ENCODE measurements at places on chromosomes 12 and 14.

DNA sequence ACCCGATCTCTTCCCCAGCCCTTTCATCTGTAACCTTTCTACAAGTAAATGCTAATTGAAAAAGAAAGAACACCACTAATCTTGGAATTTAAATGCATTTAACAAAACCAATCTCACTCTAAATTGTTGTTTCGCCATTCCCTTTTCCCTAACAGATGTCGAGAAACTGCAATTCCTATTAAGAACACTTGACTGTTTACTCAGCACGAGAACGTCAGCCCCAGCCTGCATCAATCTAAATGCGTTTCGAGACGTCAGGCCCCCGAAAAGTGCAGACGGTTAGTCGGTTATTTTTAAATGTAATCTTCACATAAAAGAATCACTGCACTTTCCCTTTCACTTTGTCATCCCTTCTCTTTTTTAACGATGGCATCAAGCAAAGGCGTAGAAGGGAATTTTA lies 837.6 kb downstream of the VRK1 start:
- DNase-seq: no peak

DNA sequence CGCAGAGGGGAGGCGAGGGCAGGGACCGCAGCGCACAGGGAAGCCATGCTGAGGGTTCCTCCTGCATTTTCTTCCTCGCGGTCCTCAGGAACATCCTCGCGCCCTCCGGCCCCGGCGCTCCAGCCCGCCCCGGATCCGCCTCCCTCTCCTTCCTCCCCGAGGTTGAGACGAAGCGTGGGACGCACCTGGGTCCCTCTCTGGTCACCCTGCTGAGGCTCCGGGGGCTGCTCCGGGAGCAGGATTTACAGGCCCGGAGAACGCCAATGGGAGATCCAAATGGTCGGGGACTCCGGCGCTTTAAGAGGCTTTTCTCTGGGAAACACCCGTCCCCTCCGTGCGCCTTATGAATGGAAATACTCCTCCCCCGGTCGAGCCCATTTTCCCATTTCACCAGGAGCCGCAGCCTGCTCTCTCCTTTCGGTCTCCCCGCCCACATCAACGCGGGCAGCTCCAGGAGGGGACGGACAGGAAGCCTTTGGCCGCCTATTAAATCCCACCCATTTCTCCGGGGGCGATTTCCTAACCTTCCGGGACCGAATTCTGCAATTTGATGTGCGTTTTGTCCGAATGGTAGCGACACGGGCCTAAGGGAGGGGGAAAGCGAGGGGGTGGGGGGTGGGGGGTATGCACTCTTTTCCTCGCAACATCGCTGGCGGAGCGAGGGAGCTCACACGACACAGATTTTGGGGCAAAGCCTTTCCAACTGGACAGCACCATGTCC lies at the start of gene UNC79:
UNC79 (plus strand) TSS at position 625 of the 721 bp plus-strand sequence; CDS start at position 716, 91 bp downstream.
- peak; percentile 89 for DNase-seq

DNA sequence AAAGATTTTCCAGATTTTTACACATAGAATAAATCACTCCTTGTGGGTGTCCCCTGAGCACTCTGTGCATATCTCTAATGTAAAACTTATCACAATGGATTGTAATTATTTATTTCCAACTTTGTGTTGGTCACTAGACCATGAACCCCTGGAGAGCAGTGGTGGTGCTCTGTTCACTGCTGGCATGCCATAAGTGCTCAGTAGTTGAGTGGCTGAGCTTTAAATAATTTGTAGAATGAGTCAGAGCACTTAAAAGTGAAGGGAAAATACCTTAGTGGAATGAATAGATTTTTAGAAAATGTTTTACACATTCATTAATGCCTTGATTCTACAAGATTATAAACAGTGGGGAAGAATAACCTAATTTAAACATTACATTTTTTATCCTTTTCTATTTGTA lies 6.3 kb downstream of the MGAT4C start:
- DNase-seq: no peak

- no peak for DNase-seq
These were observed 30.5 kb downstream of the FZD10 start for GRCh38 chr12:130192642-130193345.

GRCh38 chr14:104893435-104894207 lies 28.6 kb downstream of the CEP170B start:
- no peak for DNase-seq

GRCh38 chr14:104385531-104386101 lies 193.9 kb upstream of the C14orf180 start:
- no peak for DNase-seq

DNA sequence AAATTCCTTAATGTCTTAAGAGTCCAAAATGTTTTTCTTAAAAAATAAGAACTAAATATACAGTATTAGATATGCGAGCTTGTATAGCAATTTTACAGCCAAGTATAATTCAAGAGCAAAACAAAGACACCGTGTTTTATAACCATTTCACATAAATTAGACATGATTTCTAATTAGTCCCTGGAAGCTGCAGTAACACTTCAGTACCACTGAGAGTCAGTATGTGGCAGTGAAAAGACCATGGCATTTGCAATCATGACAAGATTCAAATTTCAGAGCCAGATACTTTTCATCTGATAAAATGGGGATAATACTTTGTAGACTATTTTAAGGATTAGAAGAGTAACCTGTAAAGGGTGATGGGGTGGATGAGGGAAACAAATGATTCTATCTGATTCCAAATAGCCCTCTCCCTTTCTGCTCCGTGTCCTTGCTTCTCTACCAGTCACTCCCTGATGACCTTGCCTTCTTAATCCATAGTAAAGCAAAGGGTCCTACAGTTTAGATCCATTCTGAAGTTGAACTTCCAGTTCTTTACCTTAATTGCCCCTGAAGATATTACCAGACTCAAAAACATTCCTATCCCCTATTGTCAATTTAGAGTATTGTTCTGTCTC lies 145.4 kb upstream of the ABCD2 start:
- DNase-seq: peak; percentile 56

GRCh38 chr12:113384778-113385177 lies 18.9 kb downstream of the SDS start:
- no peak for DNase-seq

GRCh38 chr12:60191676-60192359 lies 596.0 kb downstream of the SLC16A7 start:
- no peak for DNase-seq

DNA sequence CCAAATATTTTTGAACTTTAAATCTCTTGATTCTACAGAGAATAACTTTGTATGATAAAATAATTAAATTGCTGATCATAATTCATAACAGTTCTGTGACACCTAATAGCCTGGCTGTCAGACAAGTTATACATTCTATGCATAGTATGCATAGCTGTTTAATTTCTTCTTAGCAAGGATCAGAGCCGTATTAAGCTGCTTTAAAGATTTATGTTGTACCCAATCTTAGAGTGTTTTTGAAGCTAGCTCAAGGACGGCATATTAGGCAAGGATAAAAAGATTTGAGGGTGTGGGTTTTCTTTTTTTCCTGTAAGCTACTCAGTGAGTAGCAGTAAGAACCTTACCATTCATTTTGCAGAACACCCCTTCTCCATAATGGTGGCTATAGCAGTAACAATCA lies 45.9 kb downstream of the SLC17A8 start:
- DNase-seq: no peak

DNA sequence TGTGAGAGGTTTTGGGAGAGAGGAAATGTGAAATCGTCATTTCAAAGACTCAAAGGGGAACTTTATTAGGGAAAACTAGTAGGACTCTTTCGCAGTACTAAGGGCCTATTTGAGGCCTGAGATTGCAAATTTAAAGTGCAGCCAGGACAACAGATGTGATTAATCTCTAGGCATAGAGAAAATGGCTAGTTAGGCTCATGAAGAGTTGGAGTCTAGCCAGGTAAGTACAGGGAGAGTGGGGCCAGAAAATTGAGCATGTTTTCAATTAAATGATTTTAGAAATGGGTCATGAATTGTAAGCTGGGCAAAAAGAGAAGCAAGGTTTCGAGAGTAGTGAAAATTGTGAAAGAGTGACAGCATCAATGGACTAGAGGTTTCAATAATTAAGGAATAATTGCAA lies 91.9 kb upstream of the LMNTD1 start:
- DNase-seq: no peak

Measured in cerebellar cortex (tissue), 1 donor.